ENCODE measurements at places on chromosomes 3 and 15.

GRCh38 chr15:74377831-74378766 lies 10.7 kb upstream of the CYP11A1 start:
- H3K4me3 ChIP-seq, result no peak overlapping the region
- H3K4me1 ChIP-seq, result peaks cover 38% of the 10 kb centered on the region

DNA sequence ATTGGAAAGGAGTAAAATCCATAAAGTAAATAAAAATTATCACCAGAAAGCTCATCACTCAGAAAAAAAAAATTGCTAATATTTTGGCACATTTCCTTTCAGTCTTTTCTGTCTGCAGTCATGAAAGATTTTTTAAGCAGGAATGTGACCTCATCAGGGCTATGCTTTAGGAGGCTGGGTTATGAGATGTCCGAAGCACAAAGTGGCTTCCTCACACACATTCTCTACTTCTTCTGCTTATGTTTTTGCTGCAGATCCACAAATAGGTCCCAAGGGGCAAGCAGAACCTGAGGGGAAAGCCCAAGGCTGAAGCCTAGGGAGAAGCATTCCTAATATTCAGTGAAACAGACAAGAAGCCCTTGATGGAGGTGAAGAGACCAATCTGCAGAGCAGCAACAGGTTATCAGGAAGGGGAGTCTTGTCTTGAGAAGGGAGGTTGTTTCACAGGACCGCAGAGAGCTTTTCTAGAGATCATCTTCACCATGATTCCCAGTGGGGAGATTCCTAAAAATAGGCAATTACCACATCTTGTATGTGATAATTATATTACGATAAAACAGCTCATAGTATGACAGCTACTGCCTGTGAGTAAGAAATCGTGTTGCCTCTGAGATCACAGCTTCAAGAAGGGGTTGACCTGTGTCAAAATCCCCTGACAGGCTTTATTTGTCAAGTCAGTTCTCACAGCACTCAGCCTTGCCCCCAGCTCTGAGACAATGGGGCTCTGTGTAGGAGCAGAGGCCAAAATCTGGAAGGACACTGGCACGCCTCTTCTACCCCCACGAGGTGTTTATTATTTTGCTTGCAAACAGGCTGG lies 60.5 kb downstream of the IGF2BP2 start:
- H3K4me1 ChIP-seq, result no peaks in the 10 kb centered on the region
- H3K36me3 ChIP-seq, result no peaks in the 10 kb centered on the region
- no peak overlapping the region for H3K4me3 ChIP-seq
- peaks cover 15% of the 10 kb centered on the region for H3K27me3 ChIP-seq
- DNase-seq, result peak; percentile 45
- no peak overlapping the region for H3K27ac ChIP-seq

- no peaks in the 10 kb centered on the region for H3K27me3 ChIP-seq
- H3K27ac ChIP-seq, result no peak overlapping the region
- H3K4me1 ChIP-seq, result no peaks in the 10 kb centered on the region
- H3K36me3 ChIP-seq, result no peaks in the 10 kb centered on the region
Observed at GRCh38 chr3:188700501-188700900, 471.3 kb upstream of the TPRG1 start.

DNA sequence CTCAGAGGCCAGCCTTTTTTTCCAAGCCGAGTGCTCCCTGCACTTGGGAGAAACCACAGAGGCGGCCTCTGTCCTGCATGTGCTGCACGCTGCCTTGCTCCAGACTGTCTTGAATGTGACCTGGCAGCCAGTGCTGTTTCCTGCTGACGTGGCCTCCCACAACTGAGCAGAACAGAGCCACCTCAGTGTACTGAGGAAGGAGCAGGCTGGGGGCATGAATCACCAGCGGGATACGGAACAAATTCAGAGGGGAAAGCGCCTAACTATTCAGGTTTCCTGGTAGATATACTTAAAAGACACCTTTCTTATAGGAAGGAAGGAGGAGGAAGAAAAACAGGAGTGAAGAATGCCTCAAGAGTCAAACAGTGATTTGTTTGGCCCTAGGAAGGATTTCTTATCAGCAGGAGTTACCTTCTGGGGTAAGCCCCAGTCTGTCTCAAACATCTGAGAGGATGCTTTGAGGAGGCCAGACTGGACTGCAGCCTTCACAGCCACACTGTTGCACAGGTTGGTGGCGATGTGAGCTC lies 114.0 kb downstream of the FNDC3B start:
- peaks cover 17% of the 10 kb centered on the region for H3K4me1 ChIP-seq
- no peaks in the 10 kb centered on the region for H3K27me3 ChIP-seq
- H3K4me3 ChIP-seq, result no peak overlapping the region
- H3K36me3 ChIP-seq, result no peaks in the 10 kb centered on the region

- H3K36me3 ChIP-seq, result no peaks in the 10 kb centered on the region
- no peak for DNase-seq
- H3K27ac ChIP-seq, result no peak overlapping the region
Observed at GRCh38 chr15:88989578-88989977, 76.4 kb upstream of the MFGE8 start.

DNA sequence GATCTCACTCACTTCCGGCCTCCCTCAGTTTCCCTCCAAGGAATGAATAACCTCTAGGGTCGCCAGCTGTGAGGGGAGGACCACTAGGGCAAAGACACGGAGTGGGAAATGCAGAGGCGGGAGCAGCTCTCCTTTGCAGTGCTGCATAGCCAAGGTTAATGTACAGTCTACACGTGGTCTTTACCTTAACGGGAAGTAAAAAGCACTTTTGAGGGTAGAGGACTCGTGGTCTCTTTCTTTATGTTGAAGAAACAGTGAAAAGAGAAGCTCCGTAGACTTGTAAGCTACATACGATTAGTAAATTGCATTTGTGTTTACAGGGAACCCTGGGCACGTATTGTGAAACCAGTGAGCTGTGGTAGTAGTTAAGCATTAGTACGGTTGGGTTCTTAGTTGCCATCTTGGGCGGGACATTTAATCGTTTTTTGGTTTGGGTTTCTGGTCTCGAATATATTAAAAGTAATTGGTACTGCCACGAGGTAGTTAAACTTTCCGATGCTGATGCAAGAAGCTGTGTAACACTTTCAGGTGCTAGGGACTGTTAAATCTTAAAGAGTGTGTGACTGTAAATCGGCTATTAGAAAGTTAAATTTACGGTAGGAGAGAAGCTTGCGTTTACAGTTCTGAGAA lies 828 bp downstream of the U2SURP start:
- H3K27ac ChIP-seq, result peak overlapping the region; percentile 93
- H3K4me3 ChIP-seq, result peak overlapping the region; percentile 89
- H3K27me3 ChIP-seq, result no peaks in the 10 kb centered on the region
- H3K36me3 ChIP-seq, result no peaks in the 10 kb centered on the region
- peak; percentile 34 for DNase-seq
- H3K4me1 ChIP-seq, result peaks cover 28% of the 10 kb centered on the region

- no peaks in the 10 kb centered on the region for H3K27me3 ChIP-seq
- no peaks in the 10 kb centered on the region for H3K4me1 ChIP-seq
- H3K36me3 ChIP-seq, result no peaks in the 10 kb centered on the region
- no peak overlapping the region for H3K27ac ChIP-seq
- H3K4me3 ChIP-seq, result no peak overlapping the region
Observed at GRCh38 chr15:36742696-36743095, 163.3 kb downstream of the CDIN1 start.

- no peaks in the 10 kb centered on the region for H3K4me1 ChIP-seq
- no peak overlapping the region for H3K27ac ChIP-seq
- no peak overlapping the region for H3K4me3 ChIP-seq
- no peaks in the 10 kb centered on the region for H3K36me3 ChIP-seq
- no peaks in the 10 kb centered on the region for H3K27me3 ChIP-seq
Observed at GRCh38 chr15:81785679-81786078, 260.1 kb downstream of the MEX3B start.

DNA sequence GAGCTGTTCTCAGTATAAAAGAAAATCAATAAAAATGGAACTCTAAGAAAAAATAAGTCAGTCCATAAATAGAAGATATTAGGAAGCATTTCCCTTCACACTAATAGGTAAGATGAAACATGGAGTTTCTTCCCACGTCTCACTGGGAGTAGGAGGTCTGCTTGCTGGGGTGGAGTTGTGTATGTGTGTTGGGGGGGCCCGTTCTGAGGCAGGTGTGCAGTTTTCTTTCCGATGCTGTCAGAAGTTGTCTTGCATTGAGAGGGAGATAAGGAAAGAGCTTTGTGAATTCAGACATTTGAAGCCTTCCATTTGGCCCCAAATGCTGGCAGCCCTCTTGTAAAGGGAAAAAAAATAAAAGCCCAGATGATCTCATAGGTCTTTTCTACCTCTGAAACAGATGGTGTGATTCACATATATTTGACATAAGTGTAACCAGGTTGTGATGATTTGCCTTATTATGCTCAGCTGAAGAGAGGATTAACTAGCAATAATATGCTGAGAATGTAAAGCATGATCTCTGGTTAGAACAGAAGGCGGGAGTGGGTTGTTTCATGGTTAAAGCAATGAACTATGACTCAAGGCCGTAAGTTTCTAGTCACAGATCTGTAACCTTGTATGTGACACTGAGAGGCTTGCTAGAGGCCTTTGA lies 8.8 kb downstream of the RASGRP1 start:
- H3K36me3 ChIP-seq, result peaks cover 77% of the 10 kb centered on the region
- H3K4me3 ChIP-seq, result peak overlapping the region; percentile 10
- H3K27me3 ChIP-seq, result no peaks in the 10 kb centered on the region
- DNase-seq, result no peak
- peaks cover 78% of the 10 kb centered on the region for H3K4me1 ChIP-seq

DNA sequence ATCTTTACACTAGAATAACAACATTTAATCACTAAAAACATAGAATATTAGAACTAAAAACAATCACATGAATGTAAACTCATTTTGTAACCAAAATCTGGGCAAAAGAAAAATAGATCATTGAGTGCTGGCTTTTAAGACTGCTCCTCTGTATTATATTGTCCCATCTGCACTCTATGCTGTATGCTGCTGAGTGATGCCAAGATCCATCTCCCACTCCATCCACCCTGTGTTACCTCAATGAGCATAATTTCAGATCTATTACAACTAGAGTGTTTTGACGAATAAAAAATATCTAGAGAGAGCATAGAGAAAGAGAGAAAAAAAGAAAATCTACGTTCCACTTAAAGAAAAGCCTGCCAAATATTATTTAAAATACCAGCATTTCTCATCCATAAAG lies 1060.4 kb downstream of the ZPLD1 start:
- no peaks in the 10 kb centered on the region for H3K27me3 ChIP-seq
- no peak overlapping the region for H3K4me3 ChIP-seq
- no peak for DNase-seq
- no peaks in the 10 kb centered on the region for H3K4me1 ChIP-seq
- no peak overlapping the region for H3K27ac ChIP-seq

DNA sequence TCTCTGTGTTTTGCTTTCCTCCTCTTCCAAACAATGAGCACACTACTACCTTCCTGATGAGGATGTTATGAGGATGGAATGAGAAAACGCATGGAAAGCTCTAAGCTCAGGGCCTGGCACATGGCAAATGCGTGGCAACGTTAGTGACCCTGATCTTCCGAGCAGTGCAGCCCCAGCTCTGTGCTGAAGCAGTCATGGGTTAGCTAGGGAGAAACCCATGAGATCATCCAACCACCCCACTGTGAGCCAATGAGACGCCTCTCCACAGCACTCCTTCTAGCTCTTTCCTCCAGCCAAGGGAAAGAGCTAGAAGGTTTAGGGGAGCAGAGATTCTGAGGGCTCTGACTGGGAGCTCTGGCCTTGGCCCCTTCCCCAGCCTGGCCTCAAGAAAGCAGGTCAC lies 4.5 kb downstream of the CPN2 start:
- no peaks in the 10 kb centered on the region for H3K27me3 ChIP-seq
- no peaks in the 10 kb centered on the region for H3K4me1 ChIP-seq
- no peak overlapping the region for H3K27ac ChIP-seq
- H3K4me3 ChIP-seq, result no peak overlapping the region

DNA sequence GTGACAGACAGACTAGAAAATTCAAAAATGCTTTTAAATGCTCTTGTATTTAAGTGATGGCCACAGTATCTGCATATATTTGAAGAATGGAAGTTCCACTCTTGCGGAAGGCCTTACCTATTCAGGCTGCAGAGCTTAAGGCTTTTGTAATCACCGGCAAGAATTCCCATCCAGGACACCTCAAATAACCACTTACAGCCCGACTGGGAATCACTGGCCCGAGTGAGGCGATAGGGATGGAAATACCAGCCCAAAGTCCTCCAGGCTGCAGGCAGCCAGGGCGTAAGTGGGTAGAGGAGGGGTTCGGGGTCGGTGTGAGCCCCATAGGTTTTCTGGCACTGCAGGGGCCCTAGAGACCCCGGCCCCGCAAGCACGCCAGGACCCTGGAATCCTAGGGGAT lies 9.5 kb downstream of the CMTM7 start:
- H3K36me3 ChIP-seq, result peaks cover 13% of the 10 kb centered on the region
- H3K4me3 ChIP-seq, result peak overlapping the region; percentile 65
- peak overlapping the region; percentile 92 for H3K27ac ChIP-seq
- H3K4me1 ChIP-seq, result peaks cover 62% of the 10 kb centered on the region
- no peaks in the 10 kb centered on the region for H3K27me3 ChIP-seq

DNA sequence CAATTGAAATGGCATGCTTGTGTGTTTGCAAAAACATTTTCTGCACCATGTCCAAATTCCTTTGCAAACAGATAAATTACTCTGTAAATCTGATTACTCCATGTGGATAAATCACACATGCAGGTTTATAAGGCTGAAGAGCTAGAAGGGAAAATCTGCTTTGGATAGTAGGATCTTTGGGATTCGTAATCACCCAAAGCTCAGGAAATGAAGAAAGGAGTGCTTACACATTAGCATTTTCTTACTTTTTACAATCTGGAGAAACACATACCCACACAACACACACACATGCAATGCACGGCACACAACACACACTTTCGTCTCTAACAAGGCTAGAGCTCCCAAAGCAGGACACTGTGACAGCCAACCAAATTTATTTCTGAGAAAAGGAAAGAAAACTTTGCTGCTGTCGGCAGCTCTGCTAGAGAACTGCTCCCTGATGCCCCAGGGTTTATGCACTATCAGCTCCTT lies 2.1 kb downstream of the LSAMP start:
- H3K4me1 ChIP-seq, result no peaks in the 10 kb centered on the region
- DNase-seq, result no peak
- no peaks in the 10 kb centered on the region for H3K27me3 ChIP-seq
- no peaks in the 10 kb centered on the region for H3K36me3 ChIP-seq

GRCh38 chr3:124142389-124142970 lies 150.6 kb upstream of the ROPN1 start:
- H3K27ac ChIP-seq, result no peak overlapping the region
- DNase-seq, result no peak
- H3K4me3 ChIP-seq, result no peak overlapping the region
- H3K4me1 ChIP-seq, result no peaks in the 10 kb centered on the region

- H3K36me3 ChIP-seq, result no peaks in the 10 kb centered on the region
- H3K4me1 ChIP-seq, result no peaks in the 10 kb centered on the region
- H3K4me3 ChIP-seq, result no peak overlapping the region
- no peak for DNase-seq
- no peaks in the 10 kb centered on the region for H3K27me3 ChIP-seq
Observed at GRCh38 chr3:155701882-155702465, 42.9 kb downstream of the PLCH1 start.
